ENCODE measurements at places on chromosomes 2 and 18. TPM values are rescaled to one million over a fixed set of nuclear protein-coding genes. Genes with fewer than 3 reads are reported as not detected.

DNA sequence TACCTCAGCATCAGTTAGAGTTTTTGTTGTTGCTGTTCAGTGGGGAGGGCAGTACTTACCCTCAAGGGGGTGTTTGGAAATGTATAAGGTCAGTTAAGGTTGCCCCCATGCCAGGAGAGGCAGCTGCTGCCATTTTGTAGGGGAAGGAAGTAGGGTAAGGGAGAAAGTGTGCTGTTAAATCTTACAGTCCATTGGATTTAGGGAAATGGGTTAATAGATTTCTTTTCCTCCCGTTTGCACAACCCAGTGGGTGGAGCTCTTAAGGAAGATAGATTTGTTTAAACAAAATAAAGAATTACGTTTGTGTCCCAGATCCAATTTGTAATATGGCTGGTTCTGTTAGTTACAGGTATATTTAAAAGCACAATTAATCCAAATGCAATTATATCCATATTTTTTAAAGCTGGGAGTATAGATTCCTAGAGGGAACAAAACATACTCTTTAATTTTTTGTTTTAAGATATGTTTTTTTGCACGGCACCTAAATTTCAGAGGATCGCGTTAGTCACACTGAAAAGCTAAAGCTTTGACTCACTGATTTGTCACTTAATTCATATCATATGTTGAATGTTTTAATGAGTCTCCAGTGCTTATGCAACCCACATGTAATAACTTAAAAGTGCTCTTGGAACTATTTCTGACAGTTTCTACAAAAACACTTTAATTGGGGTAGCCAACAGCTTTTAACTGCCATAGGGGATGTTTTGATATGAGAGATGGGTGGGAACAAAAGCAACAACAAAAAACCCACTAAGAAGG, 9.0 kb upstream of the CWC22 start:
- H3K4me1 ChIP-seq: no peaks in the 10 kb centered on the region
- no peak overlapping the region for H3K4me3 ChIP-seq
- H3K27ac ChIP-seq: no peak overlapping the region
- DNase-seq: no peak
- no peaks in the 10 kb centered on the region for H3K27me3 ChIP-seq
- no peaks in the 10 kb centered on the region for H3K36me3 ChIP-seq

- peaks cover 9% of the 10 kb centered on the region for H3K27me3 ChIP-seq
- no peak overlapping the region for H3K27ac ChIP-seq
- peaks cover 15% of the 10 kb centered on the region for H3K4me1 ChIP-seq
- H3K36me3 ChIP-seq: no peaks in the 10 kb centered on the region
Measured at GRCh38 chr2:148876595-148877402, 1.8 kb downstream of the KIF5C start.

- H3K27me3 ChIP-seq: no peaks in the 10 kb centered on the region
- no peaks in the 10 kb centered on the region for H3K36me3 ChIP-seq
- no peak for DNase-seq
- H3K27ac ChIP-seq: no peak overlapping the region
- H3K4me1 ChIP-seq: no peaks in the 10 kb centered on the region
Measured at GRCh38 chr2:224268441-224268840, 133.5 kb downstream of the FAM124B start.

- no peak overlapping the region for H3K27ac ChIP-seq
- no peak for DNase-seq
- H3K4me1 ChIP-seq: peaks cover 37% of the 10 kb centered on the region
- H3K4me3 ChIP-seq: no peak overlapping the region
Measured at GRCh38 chr2:170822290-170823087, 5.8 kb downstream of the GAD1 start.

UGT1A7 gene
- 0.96 TPM for total RNA-seq

GRCh38 chr2:54560146-54560881, 104.2 kb downstream of the SPTBN1 start:
- H3K27me3 ChIP-seq: no peaks in the 10 kb centered on the region
- H3K27ac ChIP-seq: peak overlapping the region; percentile 94
- peaks cover 4% of the 10 kb centered on the region for H3K36me3 ChIP-seq
- H3K4me1 ChIP-seq: peaks cover 40% of the 10 kb centered on the region
- peak; percentile 57 for DNase-seq

TRAK2 gene
- 41.8 TPM for total RNA-seq

GRCh38 chr18:44758861-44759631, 78.4 kb downstream of the SETBP1 start:
- no peaks in the 10 kb centered on the region for H3K36me3 ChIP-seq
- no peak overlapping the region for H3K27ac ChIP-seq
- no peak overlapping the region for H3K4me3 ChIP-seq

Data from adrenal gland (tissue), 19 donors.